MCF 10A (cell line): ENCODE measurements at places on chromosomes 2 and 18. TPM values are rescaled to one million over a fixed set of nuclear protein-coding genes. Genes with fewer than 3 reads are reported as not detected.

The LYPD1 gene
- total RNA-seq, result not detected in 2 replicates

The DCC gene
- not detected in 2 replicates for total RNA-seq

The EGR4 gene
- 0.22 and 0.37 TPM in 2 replicates for total RNA-seq

The SH3RF3 gene
- 21.0 and 21.7 TPM in 2 replicates for total RNA-seq

The ITPRID2 gene
- 108 and 114 TPM in 2 replicates for total RNA-seq

The COL3A1 gene
- not detected in 2 replicates for total RNA-seq

The SP5 gene
- not detected in 2 replicates for total RNA-seq

The NRBP1 gene
- total RNA-seq, result 79.5 and 97.3 TPM in 2 replicates

The NR4A2 gene
- total RNA-seq, result 1.4 and 2.6 TPM in 2 replicates
